Activated CD4-positive, CD25-positive, alpha-beta regulatory T cell (primary cell): ENCODE measurements at places on chromosomes 3 and 15.

- no peak for DNase-seq
Observed at GRCh38 chr15:68383161-68384074, 48.5 kb downstream of the ITGA11 start.

DNA sequence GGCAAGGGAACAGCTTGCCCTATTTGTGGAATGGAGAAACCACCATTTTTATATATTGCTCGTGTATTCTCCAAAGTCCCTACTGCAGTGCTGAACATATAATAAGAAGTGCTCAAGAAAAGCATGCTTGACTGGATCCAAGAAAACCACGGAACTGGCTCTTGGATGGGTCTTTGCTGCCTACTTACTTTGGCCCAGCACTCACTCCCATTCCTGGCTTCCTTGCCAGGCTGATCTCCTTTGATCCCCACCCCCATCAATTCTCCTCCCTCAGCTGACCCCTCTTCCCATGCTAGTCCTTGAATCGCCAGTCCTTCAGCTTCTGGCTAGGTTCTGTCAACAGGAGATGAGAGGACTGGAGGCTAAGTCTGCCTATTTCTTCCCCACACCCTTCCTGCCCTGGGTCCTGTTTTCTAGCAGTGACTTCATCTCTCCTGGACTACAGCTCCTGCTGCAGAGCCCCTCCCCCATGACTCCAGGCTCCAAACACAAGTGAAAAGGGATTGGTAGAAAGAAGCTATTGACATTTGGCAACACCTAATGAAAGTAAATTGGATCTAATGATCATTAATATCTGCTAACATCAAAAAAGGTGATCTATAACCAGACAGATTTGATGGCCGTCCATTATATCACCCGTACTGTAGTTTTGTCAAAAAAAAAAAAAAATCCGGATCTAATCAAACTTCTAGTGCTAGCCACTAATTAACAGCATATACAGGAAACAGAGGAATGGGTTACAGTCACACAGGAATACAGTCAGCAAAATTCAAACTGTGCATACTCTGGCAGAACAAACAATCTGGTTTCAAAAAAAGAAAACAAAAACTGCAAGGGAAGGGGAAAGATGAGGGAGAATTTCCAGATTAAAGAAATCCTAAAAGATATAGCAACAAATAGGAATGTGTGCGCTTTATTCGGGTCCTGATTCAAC, 7.8 kb downstream of the FAM240A start:
- DNase-seq: no peak

DNA sequence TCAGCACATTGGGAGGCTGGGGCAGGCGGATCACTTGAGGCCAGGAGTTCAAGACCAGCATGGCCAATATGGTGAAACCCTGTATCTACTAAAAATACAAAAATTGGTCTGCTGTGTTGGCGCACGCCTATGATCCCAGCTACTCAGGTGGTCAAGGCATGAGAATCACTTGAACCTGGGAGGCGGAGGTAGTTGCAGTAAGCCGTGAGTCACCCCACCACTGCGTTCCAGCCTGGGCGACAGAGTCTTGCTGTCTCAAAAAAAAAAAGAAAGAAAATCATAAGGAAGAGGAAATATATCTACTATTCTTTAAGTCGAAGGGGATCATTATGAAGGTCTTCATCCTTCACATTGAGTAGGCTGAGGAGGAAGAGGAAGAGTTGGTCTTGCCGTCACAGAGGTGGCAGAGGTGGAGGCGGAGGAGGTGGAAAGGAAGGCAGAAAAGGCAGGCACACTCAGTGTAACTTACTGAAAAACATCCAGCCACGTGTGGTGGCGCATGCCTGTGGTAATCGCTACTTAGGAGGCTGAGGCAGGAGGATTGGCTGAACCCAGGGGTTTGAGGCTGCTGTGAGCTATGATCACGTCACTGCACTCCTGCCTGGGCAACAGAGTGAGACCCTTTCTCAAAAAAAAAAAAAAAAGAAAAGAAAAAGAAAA, 14.2 kb downstream of the CSK start:
- DNase-seq: no peak

GRCh38 chr3:149480326-149481017, 6.0 kb downstream of the TM4SF4 start:
- DNase-seq: no peak

GRCh38 chr3:65186268-65186667, 498.5 kb upstream of the ADAMTS9 start:
- DNase-seq: no peak

- DNase-seq: no peak
Observed at GRCh38 chr3:195752546-195753331, 32.0 kb downstream of the MUC20 start.

DNA sequence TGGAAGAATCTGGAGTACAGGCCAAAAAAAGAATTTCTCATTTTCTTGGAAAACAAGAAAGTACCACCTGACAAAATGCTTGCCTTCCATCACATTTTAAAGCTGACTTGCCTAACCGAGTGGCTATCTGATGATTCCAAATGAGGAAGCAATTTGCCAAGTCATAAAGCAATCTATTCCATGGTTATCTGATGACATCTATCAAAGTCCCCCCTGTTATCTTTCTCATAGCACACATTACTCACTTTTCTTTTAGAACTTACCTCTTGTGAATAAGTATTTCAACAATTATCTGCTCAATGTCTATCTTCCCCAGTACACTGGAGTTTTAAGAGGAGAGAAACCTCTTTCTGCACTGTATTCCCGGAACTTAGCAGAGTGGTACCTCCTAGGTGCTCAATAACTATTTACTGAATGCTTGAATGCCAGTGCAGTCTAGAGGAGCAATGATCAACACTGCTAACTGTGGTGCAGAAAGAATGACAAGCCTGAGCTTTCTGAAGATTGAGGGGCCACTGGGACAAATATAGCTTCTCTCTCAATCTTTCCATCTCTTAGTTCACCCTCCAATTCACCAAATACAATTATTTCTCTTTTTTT, 186.3 kb upstream of the ATP11B start:
- no peak for DNase-seq

DNA sequence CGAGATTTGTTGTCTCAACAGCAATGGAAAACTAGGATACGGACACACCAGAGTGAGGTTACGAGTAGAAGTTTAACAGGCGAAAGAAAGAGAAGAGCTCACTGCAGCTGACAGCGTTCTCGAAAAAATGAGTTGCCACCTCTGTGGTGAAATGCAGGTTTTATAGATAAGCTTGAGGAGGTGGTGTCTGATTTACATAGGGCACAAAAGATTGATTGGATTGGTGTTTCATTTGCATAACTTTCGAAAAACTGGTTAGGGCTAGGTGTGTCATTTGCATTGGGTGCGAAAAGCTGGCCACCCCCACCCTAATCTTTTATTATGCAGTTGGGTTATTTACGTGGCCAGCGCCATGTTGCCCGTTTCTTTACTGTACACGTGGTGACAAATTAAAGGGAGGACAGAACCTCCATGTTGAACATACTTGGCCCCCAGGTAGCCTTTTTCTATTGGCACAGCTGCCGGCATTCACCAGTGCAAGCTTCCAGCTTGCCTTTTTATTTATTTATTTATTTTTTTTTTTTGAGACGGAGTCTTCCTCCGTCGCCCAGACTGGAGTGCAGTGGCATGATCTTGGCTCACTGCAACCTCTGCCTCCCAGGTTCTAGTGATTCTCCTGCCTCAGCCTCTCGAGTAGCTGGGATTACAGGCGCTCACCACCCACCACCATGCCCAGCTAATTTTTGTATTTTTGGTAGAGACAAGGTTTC, 8.3 kb downstream of the IFT122 start:
- no peak for DNase-seq

DNA sequence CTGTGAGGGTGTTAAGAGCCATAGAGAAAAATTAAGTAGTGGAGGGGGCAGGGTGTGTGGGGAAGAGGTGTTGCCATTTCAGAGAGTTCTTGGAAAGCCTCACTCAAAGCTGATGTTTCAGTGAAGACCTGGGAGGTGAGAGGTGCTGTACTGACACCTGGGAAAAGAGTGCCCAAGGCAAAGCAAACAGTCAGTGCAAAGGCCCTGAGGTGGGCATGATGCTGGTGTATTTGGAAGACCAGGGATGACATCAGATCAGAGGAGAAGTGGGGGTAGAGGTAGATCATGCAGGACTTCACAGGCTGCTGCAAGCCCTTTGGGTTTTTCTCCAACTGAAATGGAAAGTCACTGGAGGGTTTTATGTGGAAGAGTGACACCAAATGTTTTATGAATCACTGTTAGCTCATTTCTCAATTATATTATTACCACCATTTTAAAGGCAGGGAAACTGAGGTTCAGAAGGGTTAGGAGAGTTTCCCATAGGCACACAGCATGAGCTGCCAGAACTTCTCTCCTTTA, 42.8 kb upstream of the SMAD3 start:
- no peak for DNase-seq
